ENCODE measurements at places on chromosomes 2 and 18.

DNA sequence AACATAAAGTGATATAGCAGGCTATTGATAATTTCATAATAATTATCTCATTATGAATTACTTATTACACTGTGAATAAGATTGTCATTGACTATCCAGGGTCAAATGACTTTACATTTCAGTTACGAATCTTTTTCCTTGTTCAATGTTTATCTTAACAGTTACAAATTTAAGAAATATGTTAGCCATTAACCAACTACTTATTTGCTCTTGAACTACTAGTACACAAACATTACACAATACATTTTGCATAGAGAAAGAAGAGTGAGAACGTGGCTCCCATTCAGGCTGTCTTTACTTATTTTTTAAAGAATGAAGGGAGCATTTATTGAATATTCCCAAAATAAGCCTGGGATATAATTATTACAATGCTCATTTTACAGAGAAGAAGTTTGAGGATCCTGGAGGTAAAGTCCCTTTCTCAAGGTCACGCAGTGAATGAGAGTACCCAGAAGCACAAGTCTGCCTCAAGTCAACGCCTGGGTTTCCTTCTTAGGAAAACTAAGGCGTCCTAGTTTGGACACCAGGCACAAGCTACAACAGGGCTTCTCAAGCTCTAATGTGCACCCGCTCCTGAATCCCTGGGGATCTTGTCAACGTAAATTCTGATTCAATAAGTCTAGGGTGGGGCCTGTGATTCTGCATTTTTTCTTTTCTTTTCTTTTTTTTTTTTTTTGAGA, 164.2 kb downstream of the FIGN start:
- no peak for DNase-seq

DNA sequence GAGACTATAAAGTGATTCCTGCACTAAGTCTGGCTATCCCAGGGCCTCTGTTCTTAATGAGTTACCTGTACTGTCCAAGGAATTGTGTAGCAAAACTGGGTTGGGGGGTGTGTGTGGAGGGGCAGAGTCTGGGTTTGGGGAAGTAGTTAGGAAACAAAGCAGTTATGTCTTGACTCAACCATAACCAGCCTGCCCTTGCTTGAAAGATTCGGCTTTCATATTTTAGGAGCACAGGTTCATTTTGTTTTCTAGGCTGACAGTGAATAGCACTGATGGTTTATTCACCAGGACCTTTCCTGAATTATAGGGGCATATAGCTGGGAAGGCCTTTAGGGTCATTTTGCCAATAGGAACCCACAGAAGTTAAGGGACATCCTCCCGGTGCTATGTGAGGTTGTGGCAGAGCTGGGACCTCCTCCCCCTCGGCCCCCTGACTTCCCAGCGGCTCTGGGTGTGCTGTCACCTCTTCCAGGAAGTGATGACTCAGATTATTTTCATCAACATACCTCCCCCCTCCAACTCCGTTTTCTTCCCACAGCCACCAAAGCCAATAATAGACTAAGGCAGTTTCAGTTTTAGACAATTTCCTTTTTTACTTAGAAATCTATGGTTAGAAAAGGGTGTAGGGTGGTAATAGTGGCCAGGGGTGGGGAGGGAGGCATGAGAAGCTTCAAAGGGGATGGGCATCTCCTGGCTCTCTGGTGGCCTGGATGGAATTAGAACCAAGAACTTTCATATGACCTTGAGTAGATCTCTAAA, 44.8 kb downstream of the SETBP1 start:
- DNase-seq: no peak

GRCh38 chr18:71125581-71125980, 836.7 kb downstream of the SOCS6 start:
- DNase-seq: no peak

- DNase-seq: no peak
Observed at GRCh38 chr2:213246497-213247281, 37.6 kb upstream of the SPAG16 start.

- DNase-seq: no peak
Observed at GRCh38 chr2:38718601-38719000, 32.6 kb downstream of the SRSF7 start.

GRCh38 chr2:146597291-146597690, 1247.5 kb upstream of the ACVR2A start:
- no peak for DNase-seq

- DNase-seq: no peak
Observed at GRCh38 chr2:30759481-30759880, 47.8 kb downstream of the CAPN13 start.

DNA sequence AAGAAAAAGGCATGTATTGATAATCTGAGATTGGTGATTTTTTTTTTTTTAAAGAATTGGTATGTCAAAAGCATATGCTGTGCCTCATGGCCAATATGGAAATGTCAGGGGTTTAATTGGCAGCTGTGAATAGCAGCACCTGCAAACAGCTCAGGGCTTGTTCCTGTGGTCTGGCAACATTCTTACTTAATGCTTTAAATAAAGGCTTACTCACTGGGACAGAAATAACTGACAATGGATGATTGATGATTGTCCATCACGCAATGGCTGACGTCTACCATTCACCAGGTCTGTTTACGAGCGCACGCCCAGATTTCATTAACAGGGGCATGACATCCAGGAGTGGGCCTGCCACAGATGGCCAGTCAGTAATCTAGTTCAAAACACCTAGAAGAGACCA, 66.7 kb downstream of the ETAA1 start:
- no peak for DNase-seq

DNA sequence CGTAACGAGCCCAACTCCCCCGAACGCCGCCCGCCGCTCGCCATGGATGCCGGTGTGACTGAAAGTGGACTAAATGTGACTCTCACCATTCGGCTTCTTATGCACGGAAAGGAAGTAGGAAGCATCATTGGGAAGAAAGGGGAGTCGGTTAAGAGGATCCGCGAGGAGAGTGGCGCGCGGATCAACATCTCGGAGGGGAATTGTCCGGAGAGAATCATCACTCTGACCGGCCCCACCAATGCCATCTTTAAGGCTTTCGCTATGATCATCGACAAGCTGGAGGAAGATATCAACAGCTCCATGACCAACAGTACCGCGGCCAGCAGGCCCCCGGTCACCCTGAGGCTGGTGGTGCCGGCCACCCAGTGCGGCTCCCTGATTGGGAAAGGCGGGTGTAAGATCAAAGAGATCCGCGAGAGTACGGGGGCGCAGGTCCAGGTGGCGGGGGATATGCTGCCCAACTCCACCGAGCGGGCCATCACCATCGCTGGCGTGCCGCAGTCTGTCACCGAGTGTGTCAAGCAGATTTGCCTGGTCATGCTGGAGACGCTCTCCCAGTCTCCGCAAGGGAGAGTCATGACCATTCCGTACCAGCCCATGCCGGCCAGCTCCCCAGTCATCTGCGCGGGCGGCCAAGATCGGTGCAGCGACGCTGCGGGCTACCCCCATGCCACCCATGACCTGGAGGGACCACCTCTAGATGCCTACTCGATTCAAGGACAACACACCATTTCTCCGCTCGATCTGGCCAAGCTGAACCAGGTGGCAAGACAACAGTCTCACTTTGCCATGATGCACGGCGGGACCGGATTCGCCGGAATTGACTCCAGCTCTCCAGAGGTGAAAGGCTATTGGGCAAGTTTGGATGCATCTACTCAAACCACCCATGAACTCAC, 673 bp downstream of the PCBP1 start:
- peak; percentile 52 for DNase-seq

DNA sequence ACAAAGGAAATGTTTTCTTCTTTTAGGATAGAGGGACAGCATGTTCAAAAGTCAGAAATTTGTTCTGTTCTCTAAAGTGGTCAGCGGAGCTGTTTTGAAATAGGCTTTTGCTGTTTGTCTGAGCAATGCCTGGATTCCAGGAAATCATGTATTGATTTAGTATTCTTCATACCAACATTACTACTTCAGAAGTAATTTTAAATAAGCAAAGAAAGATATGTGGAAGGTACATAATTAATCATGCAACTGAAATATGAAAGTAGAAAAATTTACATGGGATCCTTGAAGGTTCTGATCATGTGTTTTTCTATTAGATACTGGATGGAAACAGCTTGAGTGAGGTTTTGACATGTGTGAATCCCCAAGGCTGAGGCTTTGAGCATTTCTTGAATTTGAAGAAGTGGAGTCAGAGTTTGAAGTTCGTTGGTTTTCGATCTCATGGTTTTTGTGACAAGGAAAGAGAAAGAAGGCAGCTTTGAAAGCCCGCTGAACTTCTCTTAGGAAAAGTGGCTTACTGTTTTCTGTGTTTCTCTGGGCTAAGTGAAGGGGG, 220.0 kb downstream of the LDLRAD4 start:
- DNase-seq: no peak

- DNase-seq: no peak
Observed at GRCh38 chr2:151733771-151734672, at the start of gene NEB. NEB (minus strand) TSS chr2:151734476; CDS start chr2:151733156, 1,320 bp downstream.

GRCh38 chr2:127027715-127028114, 79.2 kb downstream of the BIN1 start:
- no peak for DNase-seq

GRCh38 chr18:76823161-76823538, 793 bp downstream of the ZNF236 start:
- DNase-seq: no peak

GRCh38 chr2:6074089-6074643, 382.0 kb downstream of the SOX11 start:
- DNase-seq: no peak

- no peak for DNase-seq
Observed at GRCh38 chr18:65942854-65943253, 192.0 kb downstream of the CDH7 start.

DNA sequence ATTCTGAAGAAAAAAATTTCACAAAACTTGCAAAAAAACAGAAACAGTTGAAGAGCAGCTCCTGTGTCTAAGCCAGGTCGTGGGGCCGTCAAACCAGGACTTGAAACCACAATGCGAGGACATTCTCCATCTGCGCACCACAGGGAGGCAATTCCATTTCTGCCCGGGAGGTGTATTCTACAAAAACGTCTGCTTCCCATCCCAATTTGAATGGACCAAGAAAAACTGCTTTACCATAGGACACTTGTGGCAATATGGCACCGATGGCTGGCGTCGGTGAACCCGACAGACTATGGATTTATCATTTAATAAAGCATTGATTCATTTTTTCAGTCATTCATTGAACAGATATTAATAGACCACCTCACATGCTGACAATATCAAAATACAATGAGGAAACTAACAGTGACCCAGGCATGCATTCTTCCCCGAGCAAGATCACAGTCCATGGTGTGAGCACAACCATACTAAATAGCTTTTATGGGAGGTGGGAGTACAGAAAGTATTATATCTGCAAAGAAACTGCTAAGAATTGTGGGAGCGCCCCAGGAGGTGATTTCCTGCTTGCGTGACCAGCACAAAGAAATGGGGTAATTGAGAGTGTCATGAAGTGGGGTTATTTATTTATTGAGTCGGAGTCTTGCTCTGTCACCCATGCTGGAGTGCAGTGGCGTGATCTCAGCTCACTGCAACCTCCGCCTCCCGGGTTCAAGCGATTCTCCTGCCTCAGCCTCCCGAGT, 10.5 kb upstream of the ZAP70 start:
- peak; percentile 10 for DNase-seq

DNA sequence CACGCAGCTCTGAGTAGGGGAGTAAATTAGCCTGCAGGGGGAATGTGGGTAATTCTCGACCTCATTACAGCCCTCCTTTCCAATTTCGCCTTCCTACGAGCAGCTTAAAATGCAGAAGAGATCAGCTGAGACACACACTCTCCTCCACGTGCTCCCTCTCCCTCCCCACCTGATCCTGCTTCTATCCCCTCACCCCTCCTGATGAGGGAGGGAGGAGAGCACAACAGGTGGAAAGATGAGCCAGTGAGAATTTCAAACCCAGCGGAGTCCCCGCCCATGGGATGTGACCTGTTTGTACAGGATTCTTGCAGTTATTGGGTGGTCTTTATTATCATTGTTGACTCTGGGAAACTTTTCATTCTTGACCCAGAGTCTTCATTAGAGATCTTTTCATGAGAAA, 35.5 kb downstream of the DDX18 start:
- DNase-seq: peak; percentile 71

- no peak for DNase-seq
Observed at GRCh38 chr2:209763106-209763505, 8.5 kb upstream of the UNC80 start.

DNA sequence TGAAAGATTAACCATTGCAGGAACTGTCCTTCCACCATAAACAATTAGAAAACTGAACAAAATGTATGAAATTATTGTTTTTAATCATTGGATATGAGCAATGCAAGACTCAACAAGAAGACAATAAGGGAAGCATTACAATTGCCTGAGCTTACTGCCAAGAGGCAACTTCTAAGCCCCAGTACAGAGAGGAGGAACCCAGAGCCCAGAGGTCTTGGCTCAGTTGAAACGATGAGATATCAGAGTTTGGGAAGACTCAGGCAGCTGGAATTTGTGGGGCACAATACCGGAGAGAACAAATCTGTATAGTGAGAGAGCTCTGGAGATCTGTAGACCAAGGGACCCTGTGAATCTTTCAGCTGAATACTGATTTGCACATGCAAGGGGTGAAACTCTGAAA, 80.6 kb upstream of the ZFP36L2 start:
- no peak for DNase-seq

- no peak for DNase-seq
Observed at GRCh38 chr2:225911019-225911418, 511.5 kb downstream of the NYAP2 start.

- no peak for DNase-seq
Observed at GRCh38 chr18:50679656-50680055, 119.8 kb downstream of the MAPK4 start.

GRCh38 chr2:86807468-86808275, 17.0 kb upstream of the CD8A start:
- DNase-seq: peak; percentile 73

- no peak for DNase-seq
Observed at GRCh38 chr2:206276169-206276942, 1.9 kb downstream of the ZDBF2 start.

GRCh38 chr2:30161929-30162706, 15.3 kb downstream of the YPEL5 start:
- no peak for DNase-seq

DNA sequence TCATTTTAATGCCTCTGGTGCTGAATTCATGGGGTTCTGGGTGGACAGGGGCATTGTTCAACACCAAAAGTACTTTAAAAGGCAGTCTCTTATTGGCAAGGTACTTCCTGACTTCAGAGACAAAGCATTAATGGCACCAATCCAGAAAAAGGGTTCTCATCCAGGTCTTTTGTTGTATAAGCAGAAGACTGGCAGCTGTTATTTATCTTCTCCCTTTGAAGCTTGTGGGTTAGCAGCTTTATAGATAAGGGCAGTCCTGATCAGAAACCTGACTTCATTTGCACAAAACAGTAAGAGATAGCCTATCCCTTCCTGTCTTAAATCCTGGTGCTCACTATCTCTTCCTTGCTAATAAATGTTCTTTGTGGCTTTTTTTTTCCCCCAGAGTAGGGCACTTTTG, 68.8 kb downstream of the VPS54 start:
- no peak for DNase-seq
